ENCODE measurements at places on chromosomes 5 and 9.
A peak's percentile ranks its signal among the peaks of the same experiment; 100 is the strongest.

DNA sequence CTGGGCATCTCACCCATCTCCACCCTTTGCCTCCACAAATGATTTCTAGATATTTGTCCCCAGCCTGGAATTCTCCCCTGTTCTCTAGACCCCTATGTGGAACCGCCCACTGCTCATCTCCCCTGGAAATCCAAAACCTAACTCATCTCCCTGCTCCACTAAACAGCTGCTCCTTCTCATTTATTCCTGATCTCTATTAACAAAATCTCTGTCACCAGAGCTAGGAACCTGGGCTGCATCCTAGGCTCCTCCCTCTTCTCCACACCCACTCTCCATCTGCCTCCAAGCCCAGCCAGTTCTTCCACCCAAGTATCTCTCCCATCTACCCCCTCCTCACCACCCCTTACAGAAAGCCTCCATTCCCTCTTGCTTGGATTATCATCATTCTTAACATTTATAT lies 24.0 kb upstream of the SYNPO start:
- DNase-seq, result no peak

GRCh38 chr5:96537386-96537785 lies 104.3 kb upstream of the PCSK1 start:
- DNase-seq, result peak; percentile 27

DNA sequence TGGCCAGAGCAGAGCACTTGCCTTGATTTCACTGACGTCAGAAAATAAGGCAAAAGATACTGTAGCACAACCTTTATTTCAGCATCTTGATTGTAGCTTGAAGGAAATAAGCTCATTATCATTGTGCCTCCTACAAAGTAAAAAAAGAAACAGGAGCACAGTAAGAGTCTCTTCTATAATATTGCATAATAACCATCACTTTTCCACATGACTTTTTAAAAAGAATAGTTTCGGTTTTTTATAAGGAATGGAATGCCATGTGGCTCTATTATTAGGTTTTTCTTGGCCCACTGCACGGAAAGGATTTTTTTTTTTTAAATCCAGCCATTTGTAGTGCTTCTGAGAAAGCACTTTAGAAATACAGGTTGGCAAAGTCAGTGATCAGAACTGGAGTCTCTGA lies 655.3 kb downstream of the LRRC70 start:
- no peak for DNase-seq

- DNase-seq, result peak; percentile 17
Measured at GRCh38 chr5:77599679-77600078, 38.8 kb downstream of the OTP start.

GRCh38 chr5:74201334-74202081 lies 439.0 kb downstream of the ENC1 start:
- DNase-seq, result peak; percentile 35

GRCh38 chr5:151274666-151275065 lies 21.7 kb downstream of the GM2A start:
- no peak for DNase-seq

- no peak for DNase-seq
Measured at GRCh38 chr5:16179936-16180788, 571 bp upstream of the MARCHF11 start.

- DNase-seq, result peak; percentile 14
Measured at GRCh38 chr5:177553671-177554429, 513 bp downstream of the FAM193B start.

DNA sequence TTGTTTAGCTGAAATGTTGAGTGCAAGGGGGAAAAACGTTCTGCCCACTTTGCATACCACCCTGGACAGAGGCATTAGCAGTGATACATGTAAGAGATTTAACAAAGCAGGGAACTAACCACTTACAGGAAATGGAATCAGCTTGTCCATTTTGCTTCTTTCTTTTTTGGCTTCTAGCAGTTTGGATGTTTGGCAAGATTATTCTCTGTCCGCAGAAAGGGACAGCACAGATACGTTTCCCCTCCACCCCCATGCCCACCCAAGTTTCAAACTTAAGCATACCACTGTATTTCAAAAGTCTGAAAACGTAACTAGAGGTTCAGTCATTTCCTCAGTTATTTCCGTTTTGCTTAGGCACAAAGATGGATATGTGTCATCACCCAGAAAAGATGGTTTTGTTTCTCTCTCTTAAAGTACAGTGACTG lies 118.4 kb downstream of the GDNF start:
- DNase-seq, result no peak

DNA sequence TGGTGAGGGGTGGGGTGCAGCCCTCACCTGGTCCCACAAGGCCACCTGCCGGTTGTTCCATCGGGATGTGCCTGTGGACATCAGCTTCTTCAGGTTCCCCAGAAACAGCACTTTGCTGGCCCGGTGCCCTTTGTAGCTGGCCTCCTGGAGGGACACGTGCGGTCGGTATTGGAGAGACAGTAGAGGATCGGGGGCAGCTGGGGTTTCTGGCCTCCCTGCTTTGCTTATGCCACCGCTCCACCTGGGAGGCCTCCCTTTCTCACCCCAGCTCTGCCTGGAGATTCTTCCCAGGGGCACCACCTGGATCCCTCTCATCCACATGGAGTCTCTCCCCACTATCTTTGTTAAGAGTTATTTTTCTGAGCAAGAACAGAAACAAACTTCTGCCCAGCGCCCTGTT lies 13.1 kb upstream of the TRIM14 start:
- DNase-seq, result no peak

- DNase-seq, result no peak
Measured at GRCh38 chr9:94772639-94773303, 46.3 kb downstream of the AOPEP start.

DNA sequence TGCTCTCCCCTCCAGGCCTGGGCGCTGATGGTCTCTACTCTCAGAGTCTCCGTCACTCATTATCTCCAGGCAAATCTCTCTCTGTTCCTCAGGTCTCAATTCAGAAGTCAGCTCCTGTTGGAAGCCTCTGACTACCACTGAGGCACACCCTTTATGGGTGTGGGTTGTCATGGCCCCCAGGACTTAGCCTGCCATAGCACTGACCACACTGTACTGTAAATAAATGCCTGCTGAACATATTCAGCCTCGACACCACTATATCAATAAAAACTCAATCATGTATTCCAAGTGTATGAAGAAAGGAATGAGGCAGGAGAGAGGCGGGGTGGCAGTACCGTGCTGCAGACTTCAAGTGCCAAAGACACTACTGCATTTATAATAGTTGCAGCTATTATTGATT lies 88.9 kb downstream of the PCDH1 start:
- no peak for DNase-seq

DNA sequence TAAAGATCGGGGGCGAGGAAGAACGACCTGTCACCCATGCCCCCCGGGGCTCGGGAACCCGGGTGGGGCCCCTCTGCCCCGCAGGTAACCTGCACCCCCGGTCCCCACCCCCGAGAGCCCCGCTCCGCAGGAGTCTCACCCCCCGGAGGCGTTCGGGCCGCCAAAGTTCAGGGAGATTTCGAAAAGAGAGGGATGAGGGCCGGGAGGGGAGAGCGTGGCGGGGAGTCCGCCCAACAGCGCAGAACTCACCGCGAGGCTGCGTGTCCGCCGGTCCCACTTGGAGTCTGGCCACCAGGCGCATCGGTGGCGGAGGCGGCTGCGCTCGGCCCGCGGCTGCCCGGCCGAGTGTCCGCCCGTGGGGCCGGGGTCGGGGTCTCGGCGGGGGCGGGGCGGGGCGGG lies at the start of gene PHF19:
TSS of gene PHF19 (minus strand) at position 347 of the 399 bp plus-strand sequence. CDS start 2,447 bp downstream, outside the sequence.
- DNase-seq, result no peak

GRCh38 chr9:34777666-34778065 lies 67.7 kb upstream of the CCL21 start:
- no peak for DNase-seq

GRCh38 chr9:115492869-115493268 lies 374.9 kb upstream of the TNC start:
- no peak for DNase-seq

DNA sequence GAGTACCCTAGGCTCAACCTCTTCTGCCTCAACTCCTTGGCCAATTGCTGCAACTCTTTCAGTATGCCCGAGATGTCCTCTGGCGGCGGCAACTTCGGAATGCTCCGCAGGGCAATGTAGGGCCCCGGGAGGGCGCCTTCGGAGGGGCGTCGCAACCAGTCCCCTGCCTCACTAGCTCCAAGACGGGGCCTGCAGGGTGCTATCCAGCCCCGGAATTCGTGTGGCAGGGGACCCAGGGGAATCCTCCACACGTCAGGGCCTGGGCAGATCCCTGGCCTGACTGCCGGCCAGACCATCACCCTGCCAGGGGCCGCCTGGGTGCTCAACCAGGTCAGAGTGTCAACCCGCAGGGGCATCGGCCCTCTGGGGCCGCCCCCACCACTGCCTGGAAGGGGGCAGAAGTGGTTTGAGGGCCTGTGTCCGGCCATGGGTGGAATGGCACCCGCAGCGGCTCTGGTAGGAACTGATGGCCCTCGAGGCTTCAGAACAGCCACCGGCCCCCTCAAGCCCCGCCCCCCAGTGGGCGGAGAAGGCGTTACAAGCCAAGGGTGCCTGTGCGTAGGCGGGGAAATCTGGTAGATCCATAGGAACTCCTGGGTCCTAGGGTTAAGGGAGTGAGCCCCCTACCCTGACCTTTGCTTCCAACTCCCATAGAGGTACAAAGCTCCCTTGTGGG lies at the start of gene POU5F2:
TSS of gene POU5F2 (minus strand) at position 465 of the 676 bp plus-strand sequence. CDS start at position 428, 37 bp downstream.
- DNase-seq, result no peak

DNA sequence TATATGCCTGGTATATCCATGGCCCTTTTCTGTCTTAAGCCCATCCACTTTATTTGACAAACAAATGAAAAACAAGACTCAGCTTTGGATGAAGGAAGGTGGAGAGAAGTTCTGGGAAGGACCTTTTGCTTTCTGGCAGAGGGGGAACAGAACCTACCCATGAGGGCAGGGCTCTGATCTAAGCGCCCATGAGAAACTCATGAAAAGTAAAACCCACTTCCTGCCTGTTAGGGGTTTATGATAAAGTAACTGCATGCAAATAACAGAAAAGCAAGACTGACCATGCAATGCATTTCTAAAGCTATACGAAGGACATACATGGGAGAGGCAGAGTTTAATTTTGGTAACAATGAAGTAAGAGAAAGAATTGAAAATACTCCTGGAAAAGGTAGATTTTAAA lies 181.9 kb upstream of the ADRA1B start:
- no peak for DNase-seq

- DNase-seq, result no peak
Measured at GRCh38 chr5:5432020-5432707, 9.7 kb downstream of the ICE1 start.

DNA sequence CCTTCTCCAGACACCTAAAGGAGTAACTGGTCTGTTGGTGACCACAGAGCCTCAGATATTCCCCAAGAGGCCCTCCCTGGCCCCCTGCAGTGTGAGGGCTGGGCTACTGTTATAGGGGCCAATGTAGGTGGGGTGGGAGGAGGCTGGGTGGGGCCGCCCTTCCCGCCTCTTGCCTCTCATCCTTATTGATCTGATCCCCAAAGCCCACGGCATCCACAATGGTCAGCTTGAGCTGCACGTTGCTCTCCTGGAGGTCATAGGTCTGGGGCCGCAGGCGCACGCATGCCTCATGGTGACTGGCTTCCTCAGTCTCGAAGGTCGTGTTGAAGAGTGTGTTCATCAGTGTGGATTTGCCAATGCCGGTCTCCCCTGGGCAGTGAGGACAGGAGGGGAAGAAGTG lies 13.0 kb downstream of the SEPTIN8 start:
- no peak for DNase-seq

GRCh38 chr9:13716601-13717321 lies 437.3 kb upstream of the MPDZ start:
- DNase-seq, result no peak

GRCh38 chr9:135787776-135788575 lies 86.0 kb downstream of the KCNT1 start:
- DNase-seq, result no peak

- no peak for DNase-seq
Measured at GRCh38 chr5:17256171-17256570, 38.7 kb downstream of the BASP1 start.

- DNase-seq, result no peak
Measured at GRCh38 chr5:36355516-36355915, 53.8 kb upstream of the RANBP3L start.

DNA sequence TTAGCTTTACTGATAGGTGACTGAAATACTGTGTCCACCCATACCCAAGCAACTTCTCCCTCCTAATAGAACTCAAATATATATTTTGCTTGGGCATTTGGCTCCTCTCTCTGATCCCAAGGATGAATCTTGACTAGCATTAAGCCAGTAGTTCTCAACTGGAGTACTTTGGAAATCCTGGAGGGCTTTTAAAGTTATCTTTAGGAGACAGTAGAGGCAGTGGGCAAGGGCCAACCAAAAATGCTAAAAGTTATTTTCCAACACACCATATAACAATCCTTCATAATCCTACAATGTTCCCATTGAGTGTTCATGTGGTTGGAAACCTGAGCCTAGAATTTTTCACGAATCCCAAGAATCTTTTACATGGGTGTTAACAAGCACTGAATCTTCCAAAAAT lies 11.1 kb upstream of the ETF1 start:
- no peak for DNase-seq

Measured in common myeloid progenitor, CD34-positive (primary cell).